ENCODE measurements at places on chromosomes 13 and 19.

- no peak for DNase-seq
Observed at GRCh38 chr13:43304945-43305344, 281.6 kb downstream of the DNAJC15 start.

GRCh38 chr13:28889086-28889732 lies 69.1 kb downstream of the MTUS2 start:
- no peak for DNase-seq

GRCh38 chr13:22018076-22018835 lies 347.4 kb downstream of the FGF9 start:
- DNase-seq, result no peak

GRCh38 chr19:47776568-47776967 lies 1.9 kb upstream of the SELENOW start:
- DNase-seq, result no peak

DNA sequence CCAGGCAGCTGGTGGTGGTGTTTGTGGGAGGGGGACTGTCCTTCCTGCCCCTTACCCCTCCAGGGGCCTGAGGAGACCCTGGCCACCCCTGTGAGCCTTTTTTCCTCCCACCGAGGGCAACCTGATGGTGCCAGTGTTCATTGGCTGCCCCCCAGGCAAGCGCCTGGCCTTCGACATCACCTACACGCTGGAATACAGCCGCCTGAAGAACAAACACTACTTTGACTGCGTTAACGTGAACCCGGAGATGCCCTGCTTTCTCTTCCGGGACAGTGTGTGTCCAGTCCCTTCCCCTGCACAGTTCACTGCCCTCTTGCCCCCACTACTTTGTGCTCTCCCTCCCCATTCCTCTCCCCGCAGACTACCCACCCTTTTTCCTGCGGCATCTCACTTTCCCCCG lies 7.3 kb upstream of the PSMD8 start:
- no peak for DNase-seq

DNA sequence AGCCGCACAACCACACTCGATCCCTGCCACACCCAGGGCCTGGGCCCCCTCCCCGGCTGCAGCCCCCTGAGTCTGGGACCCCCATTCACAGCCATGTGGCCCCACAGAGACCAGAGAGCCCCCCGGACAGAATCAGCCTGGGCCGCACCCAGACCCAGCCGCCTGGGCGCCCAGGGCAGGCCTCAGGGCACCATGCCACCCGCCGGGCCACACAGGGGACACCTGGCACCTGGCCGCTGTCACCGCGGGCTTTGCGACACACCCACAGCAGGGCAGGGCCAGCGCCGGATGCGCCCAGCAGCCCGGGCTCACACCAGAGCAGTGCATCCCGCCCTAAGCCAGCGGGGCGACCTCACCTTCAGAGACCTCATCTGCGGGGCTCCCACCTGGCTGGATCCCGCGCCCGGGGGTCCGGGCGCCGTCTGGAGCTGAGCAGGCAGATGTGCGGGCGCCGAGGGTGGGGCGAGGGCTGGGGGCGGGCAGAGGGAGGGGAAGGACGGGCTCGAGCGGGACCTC lies 443 bp downstream of the TBXA2R start:
- no peak for DNase-seq

DNA sequence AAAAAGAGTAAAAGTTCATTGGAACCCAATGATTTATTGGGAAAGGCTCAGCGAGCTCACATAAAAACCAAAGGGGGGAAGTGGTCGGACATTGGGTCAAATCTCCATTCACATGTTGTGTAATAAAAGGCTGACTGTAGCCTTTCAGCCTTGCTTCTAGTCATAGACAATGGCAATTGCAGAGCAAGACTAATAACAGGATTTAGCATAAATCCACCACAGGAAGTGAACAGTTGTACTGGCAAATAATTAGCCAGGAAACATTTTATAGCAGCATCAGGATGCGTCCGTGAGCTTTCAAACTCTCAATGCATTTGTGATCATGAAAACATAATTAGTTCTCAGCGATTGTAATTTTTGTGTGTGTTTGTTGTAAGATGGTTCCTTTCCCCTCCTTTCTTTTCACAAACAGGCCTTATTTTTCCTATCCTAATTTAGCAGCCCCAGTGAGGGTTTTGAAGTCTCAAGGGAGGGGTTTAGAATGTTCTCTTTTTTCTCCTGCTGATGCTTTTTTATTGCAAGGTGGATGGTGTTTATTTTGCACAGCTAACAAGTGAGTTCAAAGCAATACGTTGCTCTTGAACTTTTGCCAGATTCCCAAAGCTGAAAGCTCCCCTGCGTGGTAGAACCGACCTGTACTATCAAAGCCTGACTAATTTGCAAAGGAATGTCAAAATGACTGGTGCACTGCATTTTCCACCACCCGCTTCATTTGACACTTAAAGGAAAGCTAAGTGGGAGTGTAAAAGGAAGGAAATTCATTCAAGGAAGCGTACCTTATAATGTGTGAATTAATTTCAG lies 105.6 kb downstream of the SPRY2 start:
- DNase-seq, result no peak

DNA sequence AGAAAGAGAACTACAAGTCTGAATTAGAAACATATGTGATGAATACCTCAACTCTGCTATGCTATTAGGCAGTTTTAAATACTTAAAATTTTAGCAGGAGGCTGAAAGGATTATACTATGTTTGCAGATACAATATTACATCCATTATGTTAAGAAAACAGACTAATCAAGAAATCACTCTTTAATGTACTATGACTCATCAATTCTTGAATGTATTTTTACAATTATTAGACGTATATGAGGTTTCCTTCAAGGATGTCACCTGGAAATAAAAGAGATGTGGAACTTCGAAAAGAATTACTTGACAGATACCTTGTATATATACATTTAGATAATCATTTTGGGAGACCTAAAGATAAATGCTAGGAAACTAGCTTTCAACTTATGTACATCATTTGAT lies 835.6 kb upstream of the MIR17HG start:
- no peak for DNase-seq

- DNase-seq, result no peak
Observed at GRCh38 chr19:55667958-55668357, 7.1 kb upstream of the EPN1 start.

DNA sequence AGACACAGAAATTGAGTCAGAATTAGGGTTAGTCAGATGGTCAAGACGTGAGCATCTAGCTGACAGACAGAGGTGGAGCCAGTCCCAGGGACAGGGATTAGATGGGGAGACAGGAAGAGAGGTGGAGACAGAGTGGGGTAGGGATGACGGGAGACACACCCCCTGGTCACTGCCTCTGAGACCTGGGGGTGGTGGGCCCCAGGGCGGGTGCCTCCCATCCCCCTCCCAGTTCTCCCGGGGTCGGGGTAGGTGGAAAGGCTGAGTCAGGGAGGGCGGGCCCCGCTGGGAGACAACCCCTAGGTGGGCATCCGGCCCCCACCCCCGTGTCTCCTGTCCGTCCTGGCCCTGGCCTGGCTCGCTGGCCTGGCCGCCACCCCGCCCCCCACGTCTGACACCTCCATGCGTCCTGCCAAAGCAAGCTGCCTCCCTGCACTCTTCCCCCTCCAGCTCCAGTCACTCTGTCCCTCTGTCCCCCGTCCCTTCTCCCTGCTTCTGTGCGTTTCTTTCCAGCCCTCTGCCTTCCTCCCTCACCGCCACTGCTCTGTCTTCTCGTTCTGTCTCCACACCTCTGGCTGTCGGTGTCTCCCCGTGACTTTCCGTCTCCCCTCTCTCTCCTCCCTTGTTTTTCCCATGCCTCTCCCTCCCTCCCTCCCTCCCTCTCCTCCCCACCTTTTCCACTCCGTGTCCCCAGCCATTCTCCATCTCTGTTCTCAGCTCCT lies 15.1 kb downstream of the CCDC97 start:
- peak; percentile 93 for DNase-seq

DNA sequence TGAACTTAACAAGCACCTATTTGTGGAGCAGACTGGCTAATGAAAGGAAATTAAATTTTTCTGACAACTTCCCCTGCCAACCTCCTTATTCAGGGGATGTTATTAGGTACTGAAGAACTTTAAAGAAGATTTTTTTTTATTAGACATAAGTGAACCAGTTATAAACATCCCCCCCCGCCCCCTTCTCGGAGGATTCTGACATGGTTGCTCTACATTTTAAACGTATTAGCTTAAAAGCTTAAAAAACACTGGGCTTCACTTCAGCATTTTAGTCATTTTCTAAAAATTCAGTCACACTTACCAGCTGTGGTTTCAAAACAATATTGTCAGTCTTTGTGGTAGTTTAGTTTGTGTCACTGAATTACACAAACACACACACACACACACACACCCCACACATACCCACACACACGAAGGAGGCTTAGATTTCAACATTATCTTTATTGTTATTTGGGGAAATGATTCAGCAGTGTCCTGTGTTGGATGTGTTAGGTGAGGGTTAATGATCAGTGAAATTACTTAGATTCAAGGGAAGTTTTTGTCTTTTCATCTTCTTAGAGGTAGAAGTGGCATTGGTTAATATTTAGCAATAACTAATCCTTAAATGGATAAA lies 145.7 kb downstream of the PCCA start:
- no peak for DNase-seq

DNA sequence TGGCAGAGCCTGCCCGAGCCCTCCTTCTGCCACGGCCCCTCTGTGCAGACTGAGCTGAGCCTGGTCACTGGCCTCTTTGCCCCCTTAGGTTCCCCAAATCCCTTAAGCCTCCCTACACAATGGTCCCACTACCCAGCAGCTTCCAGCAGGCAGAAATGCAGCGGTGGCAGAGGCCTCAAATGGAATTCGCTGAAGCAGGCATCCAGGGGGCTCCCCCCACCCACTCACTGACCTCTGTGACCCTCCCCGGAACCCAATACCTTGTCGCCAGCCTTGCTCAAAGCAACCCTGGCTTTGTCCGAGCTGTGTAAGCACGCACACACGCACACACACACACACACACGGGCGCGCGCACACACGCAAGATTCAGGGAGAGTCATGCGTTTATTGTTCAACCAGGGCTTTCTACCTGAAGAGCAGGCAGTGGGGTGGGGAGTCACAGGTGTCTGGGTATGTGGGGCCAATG lies at the start of gene LIM2:
Gene LIM2 (minus strand): TSS at position 51 of the 466 bp plus-strand sequence. CDS start 531 bp downstream, outside the sequence.
- no peak for DNase-seq

GRCh38 chr19:17553256-17553655 lies 2.2 kb upstream of the COLGALT1 start:
- DNase-seq, result peak; percentile 74

DNA sequence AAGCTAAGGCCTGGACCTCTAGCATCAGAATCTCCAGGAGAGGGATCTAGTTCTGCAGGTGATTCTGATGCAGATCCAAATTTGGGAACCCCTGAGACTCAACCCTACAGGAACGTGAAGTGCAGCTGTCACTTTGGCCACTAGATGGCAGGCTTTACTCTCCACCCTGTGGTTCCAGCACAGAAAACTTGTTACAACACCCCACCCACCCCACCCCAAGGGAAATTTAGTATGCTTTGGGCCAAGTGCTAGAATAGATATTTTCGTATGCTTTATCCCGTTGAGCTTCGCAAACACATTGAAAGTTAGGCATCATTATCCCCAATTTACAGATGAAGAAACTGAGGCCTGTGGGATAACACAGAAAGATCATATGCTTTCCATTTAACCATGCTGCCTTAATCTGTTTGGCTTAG lies 232.0 kb downstream of the B3GLCT start:
- peak; percentile 65 for DNase-seq

DNA sequence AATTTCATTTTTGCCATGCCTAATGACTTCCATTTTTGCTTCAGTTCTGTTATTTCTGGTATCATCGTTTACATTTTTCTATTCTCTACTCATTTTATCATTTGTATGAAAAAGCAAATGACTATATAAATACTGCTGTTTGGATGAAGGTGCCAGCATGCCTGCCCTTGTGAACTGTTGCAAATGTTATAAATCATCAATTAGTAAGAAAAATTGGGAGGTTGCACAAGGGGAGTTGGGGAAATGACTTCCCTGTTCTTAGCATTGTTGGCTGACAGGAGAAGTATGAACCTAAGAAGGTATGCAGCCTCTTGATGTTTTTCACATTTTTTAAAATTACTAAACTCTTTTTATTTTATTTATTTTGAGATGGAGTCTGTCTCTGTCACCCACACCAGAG lies 15.1 kb downstream of the SAFB start:
- no peak for DNase-seq

- DNase-seq, result peak; percentile 56
Observed at GRCh38 chr19:4969292-4969771, 419 bp downstream of the KDM4B start.

DNA sequence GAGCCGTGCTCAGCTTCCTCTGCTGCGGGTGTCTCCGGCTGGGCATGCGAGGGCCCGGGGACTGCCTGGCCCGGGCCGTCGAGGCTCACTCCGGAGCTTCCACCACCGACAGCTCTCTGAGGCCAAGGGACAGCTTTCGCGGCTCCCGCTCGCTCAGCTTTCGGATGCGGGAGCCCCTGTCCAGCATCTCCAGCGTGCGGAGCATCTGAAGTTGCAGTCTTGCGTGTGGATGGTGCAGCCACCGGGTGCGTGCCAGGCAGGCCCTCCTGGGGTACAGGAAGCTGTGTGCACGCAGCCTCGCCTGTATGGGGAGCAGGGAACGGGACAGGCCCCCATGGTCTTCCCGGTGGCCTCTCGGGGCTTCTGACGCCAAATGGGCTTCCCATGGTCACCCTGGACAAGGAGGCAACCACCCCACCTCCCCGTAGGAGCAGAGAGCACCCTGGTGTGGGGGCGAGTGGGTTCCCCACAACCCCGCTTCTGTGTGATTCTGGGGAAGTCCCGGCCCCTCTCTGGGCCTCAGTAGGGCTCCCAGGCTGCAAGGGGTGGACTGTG lies 1.2 kb downstream of the S1PR4 start:
- no peak for DNase-seq

GRCh38 chr13:95247852-95248251 lies 53.4 kb downstream of the ABCC4 start:
- DNase-seq, result no peak

DNA sequence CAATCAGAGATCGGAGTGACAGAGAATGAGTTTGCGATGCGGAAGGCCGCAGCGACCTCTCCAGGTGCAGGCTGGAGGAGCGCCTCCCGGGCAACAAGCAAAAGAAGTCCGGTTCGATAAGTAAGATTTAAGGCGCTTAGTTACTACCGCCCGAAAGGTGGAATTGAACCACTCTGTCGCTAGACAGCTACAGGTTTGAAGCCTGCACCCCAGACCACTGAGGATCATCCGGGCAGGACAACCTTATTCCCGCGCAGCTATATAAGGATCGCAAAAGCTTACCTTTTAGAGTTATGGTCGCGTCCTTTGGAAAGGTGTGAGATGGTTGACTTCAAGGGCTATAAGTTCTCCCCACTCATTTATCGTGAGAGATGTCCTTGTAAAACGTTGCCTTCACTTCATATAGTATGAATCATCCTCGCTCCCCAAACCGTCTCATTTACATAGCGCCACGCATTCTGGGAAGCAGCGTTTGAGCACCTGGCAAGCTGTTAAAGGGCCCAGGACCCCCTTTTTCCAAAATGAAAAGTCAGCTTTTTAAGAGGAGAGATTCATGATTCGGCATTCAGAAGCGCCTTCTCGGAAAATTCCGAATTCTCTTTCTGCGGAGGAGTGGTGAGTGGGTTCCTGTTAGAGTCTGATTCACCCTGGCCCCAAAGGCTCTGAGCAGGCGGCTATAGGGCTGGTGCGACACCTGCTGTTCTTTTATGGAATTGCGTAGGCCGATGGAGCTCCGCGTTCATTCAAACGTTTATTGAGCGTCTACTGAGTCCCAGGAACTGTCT lies 10.8 kb downstream of the FOSB start:
- DNase-seq, result peak; percentile 78

GRCh38 chr19:17220207-17220758 lies 5.1 kb downstream of the USE1 start:
- peak; percentile 76 for DNase-seq
